Hepatocyte (in vitro differentiated cells): ENCODE measurements at places on chromosomes 13 and 19. TPM values are rescaled to one million over a fixed set of nuclear protein-coding genes. Genes with fewer than 3 reads are reported as not detected.

- DNase-seq, result peak; percentile 50
Measured at GRCh38 chr19:16325641-16326400, 1.2 kb downstream of the KLF2 start.

- no peak for DNase-seq
Measured at GRCh38 chr19:35741203-35741515, 1.1 kb downstream of the IGFLR1 start.

- DNase-seq, result no peak
Measured at GRCh38 chr13:29858231-29858630, 7.8 kb upstream of the UBL3 start.

GRCh38 chr13:112229445-112229844 lies 146.7 kb upstream of the SPACA7 start:
- no peak for DNase-seq

DNA sequence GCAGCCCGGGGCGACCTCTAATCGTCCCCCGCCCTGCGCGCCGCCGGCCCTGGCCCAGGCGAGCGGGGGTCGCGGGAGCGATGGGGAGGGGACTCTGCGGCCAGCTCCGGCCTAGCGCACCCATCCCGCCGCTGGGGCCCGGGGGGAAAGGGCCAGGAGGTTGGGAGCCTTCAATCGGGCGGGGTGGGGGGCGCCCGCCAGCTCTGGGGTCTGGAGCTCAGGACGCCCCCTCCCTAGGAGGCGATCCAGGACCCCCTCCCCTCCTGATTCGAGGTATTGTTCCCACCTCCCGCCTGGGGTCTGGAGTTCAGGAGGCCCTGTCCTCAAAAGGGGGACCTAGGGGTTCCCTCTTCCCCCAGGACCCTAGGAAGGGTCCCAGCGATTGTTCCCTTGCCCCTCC lies 430 bp downstream of the ZNF358 start:
- peak; percentile 31 for DNase-seq

The ZNF135 gene
- 5.8 and 7.4 TPM in 2 replicates for total RNA-seq

- DNase-seq, result peak; percentile 50
Measured at GRCh38 chr13:24922387-24922744, 158.4 kb downstream of the RNF17 start.

DNA sequence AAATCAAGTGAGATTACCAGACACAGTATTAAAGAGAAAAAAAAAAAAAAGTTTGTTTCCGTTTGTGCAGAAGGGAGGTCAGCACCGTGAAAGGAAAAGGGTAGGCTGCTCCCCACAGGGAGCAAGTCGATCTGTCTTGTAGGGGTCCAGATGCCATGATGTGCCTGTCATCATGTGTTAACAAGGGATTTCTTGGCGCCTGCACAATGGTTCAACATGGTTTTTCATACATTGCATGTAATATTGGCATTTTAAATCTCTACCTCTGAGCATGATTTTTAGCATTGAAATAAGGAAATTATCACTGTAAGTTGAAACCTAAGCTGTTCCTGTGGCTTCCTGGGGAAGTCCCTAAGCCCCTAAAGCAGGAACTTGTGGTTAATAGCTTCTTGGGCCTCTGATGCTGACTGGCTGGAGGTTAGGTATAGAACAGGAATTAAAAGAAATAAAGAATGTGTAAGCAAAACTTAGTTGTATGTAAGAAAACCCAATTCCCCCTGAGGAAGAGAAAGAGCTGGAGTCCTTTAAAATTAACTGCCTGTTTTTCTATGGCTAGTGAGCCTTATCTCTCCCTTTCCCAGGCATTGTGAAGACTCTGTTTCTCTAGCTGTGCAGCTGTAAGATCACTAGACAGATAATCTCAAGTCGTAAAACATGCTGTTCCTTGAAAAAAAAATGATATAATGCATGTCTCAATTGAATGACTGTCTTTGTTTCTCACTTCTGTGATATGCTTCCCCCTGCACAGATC lies 7.4 kb upstream of the FCGBP start:
- no peak for DNase-seq
